ENCODE measurements at places on chromosomes 13 and 19. TPM values are rescaled to one million over a fixed set of nuclear protein-coding genes. Genes with fewer than 3 reads are reported as not detected.

DNA sequence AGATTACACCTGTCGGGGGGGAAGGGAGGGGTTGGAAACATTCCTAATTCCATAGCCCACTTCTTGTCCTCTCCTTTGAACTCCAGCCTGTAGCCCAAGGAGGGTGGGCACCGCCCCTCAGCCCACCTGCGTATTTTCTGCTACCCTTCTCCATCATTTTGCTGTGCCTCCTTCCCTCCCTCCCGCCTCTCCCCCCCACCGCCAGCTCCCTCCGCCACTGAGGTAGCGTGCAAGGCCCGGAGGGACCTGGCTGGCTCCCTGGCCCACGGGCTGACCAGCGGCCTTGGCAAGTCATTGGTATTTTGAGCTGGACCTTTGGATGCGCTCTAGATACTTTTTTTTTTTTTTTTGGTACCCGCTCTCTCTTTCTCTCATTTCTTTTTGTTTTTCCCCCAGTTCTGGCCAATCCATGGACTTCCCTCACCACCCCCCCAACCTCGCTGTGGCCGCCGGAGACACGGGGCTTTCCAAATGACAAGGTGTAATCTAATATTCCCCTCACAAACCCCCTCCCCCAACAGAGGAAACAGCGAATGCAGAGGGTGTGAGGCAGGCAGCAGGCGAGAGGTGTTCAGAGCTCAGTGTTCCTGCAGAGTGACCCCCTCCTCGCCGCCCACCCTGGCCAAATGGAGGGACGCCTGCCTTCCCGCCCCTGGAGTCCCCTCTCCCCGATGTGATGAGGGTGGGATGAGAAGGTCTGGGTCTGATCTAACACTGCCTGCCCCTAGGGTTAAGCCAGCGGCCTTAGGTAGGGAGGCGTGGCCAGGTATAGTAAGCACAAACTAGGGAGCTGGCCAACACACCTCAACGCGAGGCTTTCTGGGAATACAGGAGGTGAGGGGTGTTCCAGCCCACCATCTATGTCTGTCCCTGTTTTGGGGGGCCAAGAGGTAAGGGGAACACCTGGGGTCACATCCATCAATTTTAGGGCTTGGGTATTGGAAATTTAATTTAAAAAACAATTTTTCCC, 89.2 kb downstream of the PTPRS start:
- DNase-seq: peak; percentile 66

DNA sequence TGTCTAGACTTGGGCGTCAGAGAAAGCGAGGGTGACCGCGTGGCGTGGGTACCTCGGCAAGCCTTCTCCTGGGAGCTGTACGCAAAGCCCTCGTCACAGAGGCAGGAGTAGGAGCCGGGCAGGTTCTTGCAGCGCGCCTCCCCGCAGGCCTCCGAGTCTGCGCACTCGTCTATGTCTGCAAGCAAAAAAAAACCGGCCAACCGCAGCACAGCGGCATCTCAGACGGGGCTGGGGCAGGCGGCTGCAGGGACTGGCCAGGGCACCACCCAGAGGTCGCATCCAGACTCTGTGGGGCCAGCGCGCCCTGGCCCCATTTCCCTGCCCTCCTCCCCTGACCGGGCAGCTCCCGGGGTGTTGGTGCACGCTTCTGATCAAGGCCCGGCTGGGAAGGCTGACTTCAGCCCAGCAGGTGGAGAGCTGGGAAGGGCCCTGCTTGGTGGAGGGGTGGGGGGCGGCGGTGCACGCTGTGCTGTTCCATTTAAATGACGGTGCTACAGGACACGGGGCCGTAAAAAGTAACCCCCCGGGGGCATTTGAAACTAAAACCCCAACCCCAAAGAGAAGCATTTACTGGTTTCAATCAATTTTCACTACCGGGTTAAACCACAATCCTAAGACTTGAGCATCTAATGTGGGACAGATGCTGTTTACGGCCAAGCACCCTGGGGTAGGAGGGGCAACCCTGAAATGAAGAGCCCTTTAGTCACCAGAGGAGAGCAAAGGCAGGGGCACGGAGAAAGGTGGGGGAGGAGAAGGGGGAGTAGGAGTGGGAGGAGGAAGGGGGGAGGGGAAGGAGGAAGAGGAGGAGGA, 28.2 kb downstream of the GAS6 start:
- DNase-seq: no peak

GRCh38 chr19:10259162-10259905, 7.3 kb downstream of the MRPL4 start:
- DNase-seq: peak; percentile 98

DNA sequence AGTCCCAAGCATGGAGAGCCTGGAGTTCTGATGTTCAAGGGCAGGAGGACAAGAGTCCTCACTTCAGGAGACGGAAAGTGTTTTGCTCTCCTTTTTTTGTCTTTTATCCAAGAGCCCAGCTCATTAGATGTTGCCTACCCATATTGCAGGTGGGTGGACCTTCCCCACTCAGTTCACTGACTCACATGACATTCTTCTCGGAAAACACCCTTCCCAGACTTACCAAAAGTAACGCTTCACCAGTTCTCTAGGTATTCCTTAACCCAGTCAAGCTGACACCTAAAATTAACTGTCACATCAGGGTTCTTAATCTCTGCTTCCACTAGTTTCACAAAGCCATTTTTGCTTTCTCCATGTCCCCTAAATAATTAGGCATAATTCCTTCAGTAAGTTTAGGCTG, 2215.4 kb upstream of the PCDH20 start:
- DNase-seq: no peak

DNA sequence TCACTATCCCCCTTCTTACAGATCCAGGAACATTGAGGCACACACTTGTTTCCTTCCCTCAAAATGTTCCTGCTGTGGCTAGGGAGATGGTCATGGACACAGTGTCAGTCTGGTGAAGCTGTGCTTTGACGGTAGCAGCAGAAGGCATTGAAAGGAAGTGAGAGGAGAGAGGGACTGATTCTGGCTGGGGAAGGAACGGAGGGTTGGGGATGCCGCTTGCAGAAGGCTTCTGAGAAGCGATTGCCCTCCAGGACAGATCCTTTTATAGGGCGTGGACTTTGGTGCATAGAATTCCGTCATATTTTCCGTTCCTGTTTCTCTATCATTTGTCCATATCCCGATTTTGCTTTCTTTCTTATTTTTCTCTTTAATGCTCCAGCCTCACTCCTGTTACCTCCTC, 14.1 kb upstream of the MYH14 start:
- DNase-seq: no peak

GRCh38 chr13:29969286-29969685, 118.9 kb upstream of the UBL3 start:
- DNase-seq: no peak

DNA sequence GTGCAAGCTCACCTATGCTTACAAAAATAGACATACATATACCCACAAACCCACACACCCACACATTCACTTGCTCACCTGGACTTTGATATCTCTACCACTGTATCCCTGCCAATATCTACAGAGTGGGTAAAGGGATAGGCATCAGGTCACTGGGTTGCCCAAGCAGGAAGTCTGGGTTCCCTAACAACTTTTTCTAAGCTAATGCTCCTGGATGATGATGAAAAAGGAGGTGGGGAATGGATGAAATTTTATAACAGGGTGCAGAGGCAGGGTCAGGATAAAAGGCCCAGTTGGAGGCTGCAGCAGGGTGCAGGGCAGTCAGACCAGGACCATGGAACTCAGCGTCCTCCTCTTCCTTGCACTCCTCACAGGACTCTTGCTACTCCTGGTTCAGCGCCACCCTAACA, at the start of gene CYP2B6:
Gene CYP2B6 (plus strand): TSS at position 311 of the 410 bp plus-strand sequence. CDS start 24 bp downstream, at position 335.
- DNase-seq: no peak

DNA sequence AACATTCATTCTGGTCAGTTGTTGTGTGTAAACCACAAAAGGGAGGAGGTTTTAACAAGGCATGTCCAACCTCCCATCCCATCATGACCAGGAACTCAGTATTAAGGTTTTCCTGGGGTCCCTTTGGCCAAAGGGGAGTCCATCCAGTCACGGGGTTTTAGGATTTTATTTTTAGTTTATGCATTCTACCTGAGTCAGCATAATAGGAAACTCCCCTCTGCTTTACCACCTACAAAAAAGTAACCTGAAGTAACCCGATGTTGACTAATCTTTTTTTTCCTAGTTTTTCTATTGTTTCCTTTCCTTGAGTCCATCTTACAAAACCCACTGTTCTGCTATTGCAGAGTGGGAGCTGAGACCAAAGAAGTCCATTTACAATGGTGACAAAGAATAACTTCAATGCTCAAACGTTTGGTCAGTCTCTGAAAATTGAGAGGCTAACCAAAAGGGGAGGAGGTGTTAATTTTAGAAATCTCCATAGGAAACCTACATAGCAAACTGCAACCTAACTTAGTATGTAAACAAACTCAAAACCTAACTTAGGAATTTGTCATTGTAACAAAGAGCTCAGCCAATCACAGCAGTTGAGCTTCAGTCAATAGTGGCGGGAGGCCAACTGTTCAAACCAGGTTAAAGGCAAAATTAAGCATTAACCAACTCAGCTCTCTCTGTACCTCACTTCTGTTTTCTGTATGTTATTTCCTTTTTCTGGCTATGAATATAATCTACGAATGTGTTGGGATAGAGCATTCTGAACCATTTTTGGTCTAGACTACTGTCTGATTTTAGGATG, 1954.1 kb downstream of the PCDH9 start:
- no peak for DNase-seq

GRCh38 chr13:113451951-113452421, 1.3 kb downstream of the ADPRHL1 start:
- DNase-seq: no peak

- no peak for DNase-seq
These were observed 289.0 kb downstream of the DACH1 start for GRCh38 chr13:71578048-71578447.

GRCh38 chr13:113620036-113620796, 35.7 kb downstream of the TFDP1 start:
- no peak for DNase-seq

DNA sequence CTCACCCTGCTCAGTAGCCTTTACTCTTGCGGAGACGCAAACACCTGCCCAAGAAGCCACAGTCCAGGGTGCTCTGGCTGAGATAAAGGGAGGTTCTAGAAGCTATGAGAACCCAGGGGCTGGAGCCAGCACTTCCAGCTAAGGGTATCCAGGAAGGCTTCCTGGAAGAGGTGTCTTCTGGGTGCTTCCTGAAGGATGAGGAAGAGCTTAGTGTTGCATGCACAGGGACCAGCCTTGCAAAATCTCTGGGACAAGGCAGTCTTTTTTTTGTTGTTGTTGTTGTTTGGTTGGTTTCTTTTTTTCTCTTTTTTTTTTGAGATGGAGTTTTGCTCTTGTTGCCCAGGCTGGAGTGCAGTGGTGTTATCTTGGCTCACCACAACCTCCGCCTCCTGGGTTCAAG, 20.6 kb downstream of the MYBPC2 start:
- no peak for DNase-seq

DNA sequence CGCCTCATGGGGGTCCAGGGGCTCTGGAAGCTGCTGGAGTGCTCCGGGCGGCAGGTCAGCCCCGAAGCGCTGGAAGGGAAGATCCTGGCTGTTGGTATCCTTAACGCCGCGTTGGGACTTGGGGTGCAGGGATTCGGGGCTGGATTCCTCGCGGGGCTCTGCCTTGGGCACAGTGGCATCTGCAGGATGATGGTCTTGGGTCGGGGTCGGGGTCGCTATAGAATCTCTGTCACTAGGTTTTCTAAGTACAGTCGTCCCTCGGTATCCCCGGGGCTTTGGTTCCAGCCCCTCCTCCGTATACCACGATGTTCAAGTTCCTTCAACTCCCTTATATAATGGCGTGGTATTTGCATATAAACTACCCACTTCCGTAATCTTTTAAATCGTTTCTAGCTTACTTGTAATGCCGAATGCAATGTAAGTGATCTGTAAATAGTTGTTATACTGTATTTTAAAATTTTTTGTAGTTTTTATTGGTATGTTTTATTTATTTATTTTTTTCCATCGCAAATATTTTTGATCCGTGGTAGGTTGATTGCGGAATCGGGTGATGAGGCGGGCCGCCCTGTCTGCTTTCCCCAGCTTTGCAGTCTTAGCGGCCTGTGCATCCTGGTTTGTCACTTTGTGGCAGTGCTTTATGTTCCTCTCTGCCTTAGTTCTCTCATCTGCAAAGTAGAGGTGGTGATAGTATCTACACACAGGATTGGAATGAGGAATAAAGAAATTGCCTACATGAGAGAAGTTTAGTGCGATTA, 606 bp downstream of the ERCC5 start:
- peak; percentile 53 for DNase-seq

GRCh38 chr13:62119739-62120700, 704.4 kb upstream of the PCDH20 start:
- DNase-seq: no peak

DNA sequence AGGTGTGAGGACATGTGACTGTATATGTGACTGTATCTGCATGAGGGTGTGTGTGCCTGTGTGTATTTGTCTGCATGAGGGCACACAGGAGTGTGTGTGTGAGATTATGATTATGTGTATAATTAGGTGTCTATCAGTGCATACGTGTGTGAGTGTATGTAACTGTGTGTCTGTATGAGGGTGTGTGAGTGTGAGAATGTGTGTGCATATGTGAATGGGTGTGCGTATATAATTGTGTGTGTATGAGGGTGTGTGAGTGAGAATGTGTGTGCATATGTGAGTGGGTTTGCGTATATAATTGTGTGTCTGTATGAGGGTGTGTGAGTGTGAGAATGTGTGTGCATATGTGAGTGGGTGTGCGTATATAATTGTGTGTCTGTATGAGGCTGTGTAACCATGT, 3.0 kb upstream of the ACSBG2 start:
- no peak for DNase-seq

- DNase-seq: no peak
These were observed 7.7 kb downstream of the DOCK6 start for GRCh38 chr19:11254666-11255065.

Gene GSX1
- total RNA-seq: not detected

Gene ZNF729
- not detected for total RNA-seq

Gene NALCN
- total RNA-seq: 0.11 TPM

Gene MYO16
- 0.70 TPM for total RNA-seq

Gene SYCN
- total RNA-seq: not detected

Gene GJB2
- 0.26 TPM for total RNA-seq

Gene TEX101
- total RNA-seq: 0.59 TPM

Gene GFY
- 0.27 TPM for total RNA-seq
